ENCODE measurements at places on chromosomes 5 and 9.

- no peak overlapping the region for H3K27ac ChIP-seq
- DNase-seq, result no peak
- H3K4me3 ChIP-seq, result no peak overlapping the region
- H3K27me3 ChIP-seq, result no peaks in the 10 kb centered on the region
- no peaks in the 10 kb centered on the region for H3K36me3 ChIP-seq
- no peaks in the 10 kb centered on the region for H3K4me1 ChIP-seq
Measured at GRCh38 chr5:172435362-172436077, 18.8 kb downstream of the SH3PXD2B start.

DNA sequence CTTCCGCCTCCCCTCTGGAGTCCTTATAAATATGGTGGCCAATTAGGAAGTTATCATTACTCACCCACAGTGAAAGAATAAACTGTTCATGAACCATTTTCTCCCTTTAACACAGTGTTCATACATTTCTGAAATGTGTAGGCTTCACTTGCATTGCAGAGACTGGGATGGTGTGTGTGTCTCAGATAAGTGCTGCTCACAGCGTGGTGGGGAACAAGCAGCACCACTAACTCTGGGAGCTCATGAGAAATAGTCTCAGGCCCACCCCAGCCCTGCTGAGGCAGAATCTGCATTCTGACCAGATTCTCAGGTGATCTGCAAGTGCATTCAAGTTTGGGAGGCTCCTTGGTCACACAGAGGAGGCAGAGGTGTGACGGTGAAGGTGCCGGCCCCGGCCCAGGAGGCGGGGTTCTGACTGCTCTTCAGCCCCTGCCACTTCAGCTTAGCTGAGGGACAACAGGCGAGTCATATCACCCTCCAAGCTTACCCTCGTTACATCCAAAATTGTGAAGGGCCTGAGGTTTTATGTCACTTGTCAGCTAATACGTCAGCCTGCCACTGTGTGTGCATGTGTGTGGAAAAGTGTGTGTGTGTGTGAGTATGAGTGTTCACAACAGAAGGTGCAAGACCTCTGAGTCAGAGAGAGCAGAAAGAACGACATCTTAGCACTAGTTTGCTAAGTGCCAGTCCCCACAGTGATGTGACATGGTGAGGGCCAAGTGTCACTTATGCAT lies 34.7 kb downstream of the DAP start:
- H3K4me3 ChIP-seq, result no peak overlapping the region
- DNase-seq, result no peak
- H3K36me3 ChIP-seq, result no peaks in the 10 kb centered on the region
- H3K27ac ChIP-seq, result no peak overlapping the region
- H3K4me1 ChIP-seq, result no peaks in the 10 kb centered on the region

GRCh38 chr5:112411903-112412302 lies 7.2 kb downstream of the EPB41L4A start:
- no peaks in the 10 kb centered on the region for H3K36me3 ChIP-seq
- no peaks in the 10 kb centered on the region for H3K4me1 ChIP-seq
- no peaks in the 10 kb centered on the region for H3K27me3 ChIP-seq
- no peak overlapping the region for H3K4me3 ChIP-seq

DNA sequence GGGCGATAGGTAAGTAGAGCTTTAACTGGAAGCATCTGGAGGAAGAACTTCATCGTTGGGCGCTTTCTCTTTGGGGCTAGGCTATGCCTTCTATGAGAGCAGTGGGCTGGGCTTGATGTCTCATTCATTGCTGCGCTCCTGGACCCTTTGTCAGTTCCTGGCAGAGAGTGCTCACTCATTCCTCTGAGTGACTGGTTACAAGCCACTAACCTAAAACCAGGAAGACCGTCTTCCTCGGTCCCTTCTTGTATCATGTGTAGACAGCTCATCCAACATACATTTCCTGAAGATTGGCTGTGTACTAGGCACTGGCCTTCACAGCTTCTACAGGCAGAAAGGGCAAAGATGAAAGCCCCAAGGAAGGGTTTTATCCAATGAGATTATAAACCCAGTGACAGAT lies 6.4 kb downstream of the SWI5 start:
- H3K4me3 ChIP-seq, result no peak overlapping the region
- no peaks in the 10 kb centered on the region for H3K4me1 ChIP-seq
- DNase-seq, result no peak
- no peak overlapping the region for H3K27ac ChIP-seq
- no peaks in the 10 kb centered on the region for H3K27me3 ChIP-seq

GRCh38 chr5:43049236-43049635 lies 9.1 kb upstream of the ANXA2R start:
- no peaks in the 10 kb centered on the region for H3K36me3 ChIP-seq
- no peak overlapping the region for H3K27ac ChIP-seq
- H3K4me1 ChIP-seq, result peaks cover 7% of the 10 kb centered on the region
- no peaks in the 10 kb centered on the region for H3K27me3 ChIP-seq
- H3K4me3 ChIP-seq, result no peak overlapping the region
- DNase-seq, result no peak

GRCh38 chr5:141570655-141571054 lies 48.1 kb downstream of the DIAPH1 start:
- no peak for DNase-seq
- H3K4me1 ChIP-seq, result no peaks in the 10 kb centered on the region
- peaks cover 20% of the 10 kb centered on the region for H3K36me3 ChIP-seq

DNA sequence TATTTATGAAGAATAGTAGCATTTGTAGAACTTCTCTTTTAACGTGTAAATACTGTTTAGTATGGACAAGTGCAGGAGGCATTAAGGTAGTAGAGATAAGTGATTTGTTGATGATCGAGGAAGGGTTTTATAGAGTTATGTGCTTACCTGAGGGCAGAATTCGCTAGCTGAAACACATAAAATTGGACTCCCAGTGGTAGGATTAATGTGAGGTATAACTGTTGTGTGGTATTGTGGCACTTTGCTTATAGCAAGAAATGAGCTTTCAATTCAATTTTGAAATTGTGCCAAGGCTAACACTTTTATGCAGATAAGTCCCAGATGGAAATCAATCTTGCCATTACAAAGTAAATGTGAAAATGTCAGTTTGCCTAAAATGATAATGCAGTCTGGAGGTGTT lies 1.2 kb downstream of the AP3S1 start:
- no peaks in the 10 kb centered on the region for H3K36me3 ChIP-seq
- H3K27ac ChIP-seq, result peak overlapping the region; percentile 83
- DNase-seq, result no peak
- no peaks in the 10 kb centered on the region for H3K27me3 ChIP-seq

DNA sequence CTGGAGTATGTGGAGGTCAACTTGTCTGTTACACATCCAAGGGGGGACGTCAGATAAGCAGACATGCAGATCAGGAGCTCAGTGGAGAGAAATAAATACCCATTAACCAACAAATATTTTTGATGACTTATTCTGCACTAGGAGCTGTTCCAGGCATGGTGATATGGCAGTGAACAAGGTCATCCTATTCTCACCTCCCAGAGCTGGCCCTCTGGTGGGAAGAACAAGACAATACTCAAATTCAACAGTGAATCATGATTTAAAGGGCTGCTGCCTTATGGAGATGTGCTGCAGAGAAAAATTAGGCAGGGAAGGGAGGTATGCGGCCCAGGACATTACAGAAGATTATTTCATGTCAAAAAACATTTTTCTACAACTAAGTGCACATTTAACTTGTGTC lies 36.5 kb downstream of the SYK start:
- no peak for DNase-seq
- H3K4me3 ChIP-seq, result no peak overlapping the region
- no peaks in the 10 kb centered on the region for H3K4me1 ChIP-seq
- H3K27ac ChIP-seq, result no peak overlapping the region

All from naive thymus-derived CD4-positive, alpha-beta T cell (primary cell).